NCI-H2227 treated with DMSO at 0.1 percent for 48 hours (cell line): ENCODE measurements at places on chromosomes 1 and 21.

GRCh38 chr1:25657121-25657882, 40.7 kb downstream of the MAN1C1 start:
- DNase-seq: no peak

- DNase-seq: no peak
Observed at GRCh38 chr21:31283025-31283424, 61.0 kb downstream of the TIAM1 start.

DNA sequence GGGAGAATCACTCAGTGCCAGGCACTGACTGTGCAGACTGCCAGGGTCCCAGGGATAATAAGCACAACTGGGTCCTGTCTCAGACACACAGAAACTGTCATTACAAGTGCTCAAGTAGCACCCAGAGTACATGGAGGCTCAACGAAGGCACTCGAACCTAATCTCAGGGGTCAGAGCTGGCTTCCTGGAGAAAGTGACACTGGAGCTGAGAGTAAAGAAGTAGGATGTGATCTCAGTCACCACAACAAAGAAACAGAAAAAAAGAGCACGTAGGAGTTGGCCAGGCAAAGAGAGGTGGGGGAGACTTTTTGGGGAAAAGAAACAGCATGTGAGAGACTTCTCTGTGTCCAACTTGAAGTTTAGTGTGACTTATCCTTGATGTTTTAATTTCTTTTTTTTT, 1.3 kb downstream of the CATSPER4 start:
- DNase-seq: no peak

GRCh38 chr1:230143534-230143933, 76.5 kb downstream of the GALNT2 start:
- no peak for DNase-seq

DNA sequence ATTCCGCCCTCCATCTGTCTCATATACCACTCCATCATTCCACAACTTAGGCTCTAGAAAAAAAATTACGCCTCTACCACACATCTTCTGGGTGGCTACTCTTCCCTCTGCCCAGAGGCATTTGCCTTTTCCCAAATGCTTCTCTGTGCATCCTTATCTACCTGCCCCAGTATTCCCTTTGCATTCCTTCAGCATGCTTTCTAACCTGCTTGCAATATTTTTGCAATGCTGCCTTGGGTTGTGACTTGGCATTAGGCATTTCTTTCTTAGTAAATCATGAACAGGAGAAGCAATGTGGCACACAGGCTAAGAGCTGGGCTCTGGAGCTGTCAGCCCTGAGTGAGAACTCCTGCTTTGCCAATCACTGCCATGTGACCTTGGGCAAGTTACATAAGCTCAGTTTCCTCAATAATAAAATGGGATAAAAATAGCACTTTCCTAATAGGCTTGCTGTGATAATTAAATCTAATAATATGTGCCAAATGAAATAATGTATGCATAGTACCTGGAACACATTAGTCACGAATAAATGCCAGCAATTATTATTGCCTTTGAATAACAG, 276.0 kb downstream of the ASTN1 start:
- DNase-seq: no peak

GRCh38 chr1:192442736-192443135, 125.9 kb downstream of the RGS21 start:
- DNase-seq: no peak

DNA sequence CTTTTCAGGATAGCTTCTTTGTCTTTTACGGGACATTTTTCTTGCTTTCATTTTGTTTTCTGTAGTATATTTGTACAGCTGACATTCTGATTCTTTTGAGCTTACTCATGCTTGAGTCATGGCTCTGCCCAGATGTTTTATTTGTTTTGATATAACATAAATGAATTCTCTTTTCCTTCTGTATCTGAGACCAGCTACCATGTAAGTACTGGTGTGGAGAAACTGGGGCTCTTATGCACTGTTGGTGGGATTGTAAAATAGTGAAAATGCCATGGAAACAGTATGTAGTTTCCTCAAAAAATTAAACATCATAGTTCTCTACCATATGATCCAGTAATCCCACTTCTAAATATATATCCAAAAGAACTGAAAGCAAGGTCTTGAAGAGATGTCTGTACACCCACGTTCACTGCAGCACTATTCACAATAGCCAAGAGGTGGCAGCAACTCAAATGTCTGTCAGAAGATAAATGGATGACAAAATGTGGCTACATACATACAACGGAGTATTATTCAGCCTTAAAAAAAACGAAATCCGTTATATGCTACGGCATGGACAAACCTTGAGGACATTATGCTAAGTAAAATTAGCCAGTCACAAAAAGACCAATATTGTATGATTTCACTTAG, 61.4 kb downstream of the EIF2B3 start:
- no peak for DNase-seq

DNA sequence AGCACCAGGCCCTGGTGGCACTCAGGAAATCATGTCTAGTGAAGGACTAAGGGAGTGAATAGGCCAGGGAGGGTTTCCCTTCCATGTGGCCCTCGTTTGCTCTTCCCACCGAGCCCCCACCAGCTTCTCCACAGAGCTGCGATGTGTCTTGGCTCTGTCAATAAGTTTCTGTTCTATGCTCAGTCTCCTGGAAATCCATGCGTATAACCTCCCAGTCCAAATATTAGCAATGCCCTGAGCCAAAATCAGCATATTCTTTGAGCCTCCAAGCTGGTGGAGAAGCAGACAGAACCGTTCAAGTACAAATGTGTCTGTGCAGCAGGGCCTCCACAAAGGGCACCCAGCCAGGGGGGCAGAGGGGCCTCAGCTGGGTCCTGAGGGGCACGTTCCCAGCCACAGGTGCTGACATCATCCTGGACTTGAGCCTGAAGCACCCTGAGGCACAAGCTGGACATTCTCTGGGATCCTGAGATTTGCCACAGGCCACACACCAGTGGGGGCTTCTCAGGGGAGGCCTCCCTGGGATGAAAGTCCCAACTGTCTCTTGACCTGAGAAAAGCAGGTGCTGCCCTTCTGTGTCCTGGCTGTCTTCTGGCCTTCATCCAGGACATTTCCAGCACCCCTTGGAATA, 350.5 kb upstream of the VAMP3 start:
- no peak for DNase-seq

DNA sequence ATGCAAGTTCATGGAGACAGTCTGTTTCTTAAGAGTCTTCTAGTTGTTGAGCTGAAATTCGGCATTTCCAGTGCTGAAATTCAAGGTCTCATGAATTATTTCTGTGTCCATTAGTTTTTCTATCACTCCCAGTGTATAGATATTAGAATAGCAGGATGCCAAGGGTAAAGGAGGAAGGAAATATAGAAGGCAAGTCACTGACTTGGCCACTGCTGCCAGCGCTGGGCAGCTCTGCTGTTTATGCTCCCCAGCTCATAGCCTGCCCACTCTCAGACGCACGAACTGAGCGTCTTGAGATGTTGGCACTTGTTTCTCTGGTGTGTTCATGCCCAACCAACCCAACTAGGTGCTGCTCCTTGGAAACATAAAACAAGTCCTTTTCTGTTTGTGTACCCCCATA, 110.1 kb downstream of the SLC45A1 start:
- no peak for DNase-seq

- DNase-seq: no peak
Observed at GRCh38 chr1:30684881-30685795, 38.2 kb downstream of the MATN1 start.

DNA sequence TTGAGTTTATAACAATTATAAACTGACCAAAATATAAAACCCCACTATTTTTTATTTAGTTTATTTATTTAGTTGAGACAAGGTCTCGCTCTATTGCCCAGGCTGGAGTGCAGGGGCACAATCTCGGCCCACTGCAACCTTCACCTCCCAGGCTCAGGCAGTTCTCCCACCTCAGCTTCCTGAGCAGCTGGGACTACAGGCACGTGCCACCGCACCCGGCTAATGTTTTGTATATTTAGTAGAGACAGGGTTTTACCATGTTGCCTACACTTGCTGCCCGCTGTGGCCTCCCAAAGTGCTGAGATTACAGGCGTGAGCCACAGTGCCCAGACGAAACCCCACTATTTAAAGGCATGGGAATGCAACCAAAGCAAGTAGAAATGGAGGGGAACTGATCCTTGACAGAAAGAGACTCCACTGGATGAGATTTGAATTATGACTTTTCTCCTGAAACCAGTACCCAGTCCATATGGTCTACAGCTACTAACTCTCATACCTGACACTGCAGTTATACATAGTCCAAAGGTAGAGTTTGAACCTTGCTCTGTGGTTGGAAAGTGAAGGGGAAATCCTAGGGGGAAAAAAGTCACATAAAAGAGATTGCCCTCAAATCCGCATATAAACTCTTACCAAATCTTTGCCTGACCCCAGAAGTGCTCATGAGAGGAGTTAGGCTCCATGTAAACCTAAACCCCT, 11.3 kb downstream of the LRRC8C start:
- no peak for DNase-seq

DNA sequence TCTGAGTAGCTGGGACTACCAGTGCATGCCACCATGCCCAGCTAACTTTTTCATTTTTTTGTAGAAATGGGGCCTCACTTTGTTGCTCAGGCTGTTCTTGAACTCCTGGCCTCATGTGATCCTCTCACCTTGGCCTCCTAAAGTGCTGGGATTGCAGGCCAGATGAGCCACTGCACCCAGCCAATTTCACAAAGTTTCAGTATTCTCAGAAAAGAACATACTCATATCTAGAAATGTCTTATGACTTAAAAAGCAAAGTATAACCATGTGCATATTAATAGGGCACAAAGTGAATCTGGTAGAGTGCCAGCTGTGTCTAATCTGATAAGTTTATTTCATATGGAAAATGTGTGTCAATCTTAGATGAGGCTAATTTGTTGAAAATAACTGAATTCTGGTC, 87.5 kb upstream of the CACYBP start:
- DNase-seq: no peak

- DNase-seq: no peak
Observed at GRCh38 chr1:61215676-61216289, 133.4 kb downstream of the NFIA start.

DNA sequence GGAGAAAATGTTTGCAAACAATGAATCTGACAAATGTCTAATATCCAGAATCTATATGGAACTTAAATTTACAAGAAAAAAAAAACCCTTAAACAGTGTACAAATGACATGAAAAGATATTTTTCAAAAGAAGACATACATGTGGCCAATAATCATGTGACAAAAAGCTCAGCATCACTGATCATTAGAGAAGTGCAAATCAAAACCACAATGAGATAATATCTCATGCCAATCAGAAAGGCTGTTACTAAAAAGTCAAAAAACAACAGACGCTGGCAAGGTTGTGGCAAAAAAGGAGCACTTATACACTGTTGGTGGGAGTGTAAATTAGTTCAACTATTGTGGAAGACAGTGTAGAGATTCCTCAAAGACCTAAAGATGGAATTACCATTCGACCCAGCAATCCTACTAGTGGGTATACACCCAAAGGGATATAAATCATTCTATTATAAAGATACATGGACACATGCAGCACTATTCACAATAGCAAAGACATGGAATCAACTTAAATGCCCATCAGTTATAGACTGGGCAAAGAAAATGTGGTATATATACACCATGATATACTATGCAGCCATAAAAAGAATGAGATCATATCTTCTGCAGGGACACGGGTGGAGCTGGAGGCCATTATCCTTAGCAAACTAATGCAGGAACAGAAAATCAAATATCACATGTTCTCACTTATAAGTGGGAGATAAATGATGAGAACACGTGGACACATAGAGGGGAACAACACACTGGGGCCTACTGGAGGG, 123.2 kb downstream of the PTPRC start:
- no peak for DNase-seq

- DNase-seq: no peak
Observed at GRCh38 chr1:156080241-156080862, 1.9 kb downstream of the MEX3A start.

DNA sequence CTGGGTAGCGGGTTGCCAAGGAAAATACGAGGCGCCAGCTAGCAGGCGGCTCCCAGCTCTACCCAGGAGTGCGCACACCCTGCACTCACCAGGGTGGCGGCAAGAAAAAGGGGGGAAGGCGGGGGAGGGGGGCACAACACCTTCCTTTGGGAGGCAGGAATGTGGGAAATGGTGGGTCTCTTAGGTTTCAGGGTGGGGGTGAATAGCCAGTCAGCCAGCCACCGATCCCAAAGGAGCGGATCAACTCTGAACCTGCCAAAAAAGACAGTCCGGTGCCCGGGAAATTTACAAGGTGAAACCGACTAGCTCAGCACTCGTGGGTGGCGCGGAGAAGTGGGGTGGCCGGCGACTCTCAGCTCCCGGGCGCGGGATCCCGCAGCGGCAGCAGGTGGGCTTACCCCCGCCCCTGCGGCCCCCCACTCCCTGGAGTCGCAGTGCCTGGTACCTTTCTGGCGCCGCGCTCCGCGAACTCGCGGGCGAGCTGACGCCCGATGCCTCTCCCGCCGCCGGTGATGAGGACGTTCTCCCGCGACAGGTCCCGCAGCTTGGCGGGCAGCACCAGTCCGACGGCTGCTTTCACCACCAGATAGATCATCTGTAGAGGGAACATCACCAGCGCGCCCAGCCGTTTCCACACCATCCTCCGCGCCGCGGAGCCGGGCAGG, 1.2 kb downstream of the DHRS3 start:
- DNase-seq: no peak

- DNase-seq: no peak
Observed at GRCh38 chr21:39662411-39662953, 49.7 kb downstream of the B3GALT5 start.

DNA sequence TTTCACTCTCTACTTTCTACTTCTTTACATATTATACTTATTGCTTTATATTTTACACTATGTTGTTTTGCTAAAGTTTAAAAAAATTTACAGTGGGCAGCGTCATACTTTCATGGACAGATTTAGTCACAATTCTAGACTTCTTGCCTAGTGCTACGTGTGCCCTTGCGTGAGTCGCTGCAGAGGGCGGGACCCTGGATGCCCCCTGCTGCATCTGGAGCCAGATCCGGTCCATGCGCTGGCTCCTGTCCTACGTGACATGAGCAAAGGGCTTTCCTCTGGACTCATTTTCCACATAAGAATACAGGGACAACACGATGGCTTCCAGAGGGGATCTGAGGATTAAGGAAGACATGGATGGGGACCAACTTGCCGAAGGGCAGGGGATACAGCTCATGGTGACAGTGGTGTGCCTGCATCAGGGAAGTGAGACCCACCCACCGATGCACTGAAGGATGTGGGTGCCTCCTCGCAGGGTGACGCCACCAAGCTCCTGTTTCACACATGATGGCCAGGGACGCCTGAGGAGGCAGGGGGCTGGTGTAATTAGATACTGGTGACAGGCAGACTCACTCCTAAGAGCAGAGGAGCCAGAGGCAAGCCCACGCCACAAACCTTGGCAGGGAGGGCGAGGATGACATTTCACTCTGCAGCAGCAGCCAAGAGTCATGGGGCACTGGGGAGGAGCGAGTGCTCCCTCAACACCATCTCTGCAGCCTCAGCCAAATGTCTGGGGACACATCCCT, 86.6 kb downstream of the DMRTB1 start:
- DNase-seq: no peak

DNA sequence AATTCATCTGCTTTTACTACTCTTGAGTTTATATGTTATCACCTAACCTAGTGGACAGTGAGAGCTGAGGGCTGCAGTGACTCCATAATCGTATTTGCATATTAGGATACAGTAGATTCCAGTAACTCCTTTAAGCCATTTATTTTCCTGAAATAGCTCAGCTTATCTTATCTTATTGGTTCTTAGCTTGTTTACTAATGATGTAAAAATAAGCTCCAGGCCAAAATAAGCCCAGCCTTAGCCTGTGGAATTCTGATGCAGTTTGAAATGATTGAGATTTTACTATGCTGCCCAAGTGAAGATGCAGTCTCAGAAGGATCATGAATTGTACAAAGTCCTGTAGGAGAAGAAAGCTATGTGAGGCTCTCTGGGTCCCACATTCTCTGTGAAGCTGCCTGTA, 18.1 kb downstream of the ATP1A1 start:
- no peak for DNase-seq
